ENCODE measurements at places on chromosomes 2 and 18.

GRCh38 chr2:235601960-235602704 lies 108.3 kb downstream of the AGAP1 start:
- DNase-seq, result no peak

GRCh38 chr2:234211797-234212196 lies 161.3 kb downstream of the SPP2 start:
- DNase-seq, result no peak

DNA sequence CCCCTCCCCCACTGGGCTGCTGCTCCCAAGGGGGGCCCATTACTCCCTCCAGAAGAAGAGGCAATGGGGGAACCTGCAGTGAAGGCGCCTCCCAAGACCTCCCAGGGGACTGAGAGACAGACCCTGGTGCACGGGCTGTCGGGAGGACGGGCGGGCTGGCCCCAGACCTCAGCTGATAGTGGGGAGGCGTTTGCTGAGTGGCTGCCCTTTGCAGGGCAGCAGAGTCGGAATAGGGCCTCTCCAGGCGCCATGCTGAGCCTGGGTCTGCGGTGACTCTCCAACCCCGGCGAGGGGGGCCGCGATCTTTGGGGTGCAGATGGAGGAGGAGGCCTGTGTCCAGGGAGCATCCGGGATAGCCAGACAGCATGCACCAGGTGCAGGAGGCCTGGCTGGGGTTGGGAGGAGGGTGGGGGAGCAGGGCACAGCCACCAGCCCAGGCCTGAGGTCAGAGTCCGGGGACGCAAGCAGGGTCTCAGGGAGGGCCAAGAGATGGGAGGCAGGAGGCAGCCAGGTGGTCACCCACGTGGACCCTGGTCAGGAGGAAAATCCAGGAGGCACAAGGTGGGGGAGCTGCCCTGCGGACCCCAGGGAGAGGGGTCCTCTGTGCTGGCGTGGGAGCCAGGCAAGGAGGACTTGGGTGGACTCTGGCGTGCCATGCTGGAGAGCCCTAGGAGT lies 11.0 kb downstream of the CROCC2 start:
- no peak for DNase-seq

DNA sequence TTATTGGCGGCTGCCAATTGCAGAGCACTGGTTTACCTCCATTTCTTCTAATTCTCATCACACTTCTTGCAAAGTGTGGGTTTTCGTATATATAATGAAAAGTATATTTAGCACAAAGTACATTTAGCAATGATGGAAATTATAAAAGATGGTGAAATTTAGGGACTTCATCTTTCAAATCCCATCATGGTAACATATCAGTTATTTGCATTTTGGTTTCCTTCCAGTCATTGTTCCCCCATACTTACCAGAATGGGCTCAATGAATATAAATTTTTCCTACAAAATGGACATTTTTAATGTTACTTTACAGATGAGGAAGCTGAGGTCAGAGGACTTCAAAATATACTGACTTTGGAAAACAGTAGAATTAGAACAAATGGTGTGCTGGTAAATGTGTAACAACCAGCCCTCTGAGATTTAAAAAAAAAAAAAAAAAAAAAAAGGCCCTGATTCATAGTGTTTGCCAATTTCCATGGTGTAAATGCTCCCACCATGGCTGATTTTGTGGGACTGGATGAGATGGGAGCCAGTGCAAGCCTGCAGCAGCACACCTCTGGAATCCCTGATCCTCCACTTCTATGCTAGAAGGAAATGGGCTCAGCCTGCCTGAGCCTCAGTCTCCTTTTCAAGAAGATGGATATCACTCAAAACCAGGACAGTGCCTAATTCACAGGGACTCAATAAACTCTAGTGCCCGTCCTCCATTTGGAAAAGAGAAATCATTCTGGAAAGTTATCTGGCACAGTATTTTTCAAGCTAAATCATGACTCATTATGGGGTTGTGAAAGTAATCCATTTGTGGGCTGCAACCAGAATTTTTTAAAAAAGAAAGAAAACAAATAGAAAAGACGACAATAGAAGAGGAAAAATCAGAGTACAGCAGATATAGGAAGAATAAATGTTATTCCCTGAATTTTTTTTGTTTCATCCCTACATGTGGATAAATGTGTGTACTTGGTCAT lies 34.0 kb downstream of the LBH start:
- DNase-seq, result no peak

Measured in A549 (cell line).